ENCODE measurements at places on chromosomes 3 and 15. TPM values are rescaled to one million over a fixed set of nuclear protein-coding genes. Genes with fewer than 3 reads are reported as not detected.

DNA sequence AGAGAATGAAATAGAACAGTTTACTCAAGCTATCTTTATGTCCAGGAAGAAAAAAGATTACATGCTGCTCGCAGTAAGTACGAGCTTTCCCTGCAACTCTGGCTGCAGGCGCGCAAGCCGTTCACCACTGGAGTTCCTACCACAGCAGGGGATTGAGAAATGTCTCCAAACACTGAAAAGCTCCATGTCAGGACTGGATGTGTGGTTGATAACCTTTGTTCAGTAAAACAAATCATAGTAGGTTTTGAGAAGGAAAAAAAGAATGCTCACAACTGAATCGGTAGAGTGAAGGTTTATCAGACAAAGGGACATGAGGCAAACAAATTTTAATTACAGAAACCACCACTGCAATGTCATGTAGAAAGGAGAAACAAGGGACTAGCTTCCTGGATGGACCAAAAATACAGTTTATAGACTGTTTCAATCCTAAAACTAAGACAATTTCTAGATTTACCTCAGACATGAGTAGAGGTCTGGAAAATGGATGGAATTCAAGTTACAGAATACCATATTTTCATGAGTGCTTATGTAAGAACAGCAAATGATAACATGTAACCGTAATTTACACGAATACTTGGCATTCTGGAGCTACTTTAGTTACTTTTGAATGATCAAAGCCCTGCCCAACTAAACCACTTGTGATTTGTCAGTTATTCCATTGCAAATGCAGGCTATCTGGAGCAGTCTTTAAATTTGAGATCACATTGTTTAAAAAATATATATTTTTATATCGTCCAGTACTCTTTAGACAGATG, 471.1 kb downstream of the SHQ1 start:
- no peaks in the 10 kb centered on the region for H3K27me3 ChIP-seq
- H3K4me1 ChIP-seq: no peaks in the 10 kb centered on the region
- no peaks in the 10 kb centered on the region for H3K36me3 ChIP-seq
- DNase-seq: no peak
- H3K4me3 ChIP-seq: no peak overlapping the region
- no peak overlapping the region for H3K27ac ChIP-seq

DNA sequence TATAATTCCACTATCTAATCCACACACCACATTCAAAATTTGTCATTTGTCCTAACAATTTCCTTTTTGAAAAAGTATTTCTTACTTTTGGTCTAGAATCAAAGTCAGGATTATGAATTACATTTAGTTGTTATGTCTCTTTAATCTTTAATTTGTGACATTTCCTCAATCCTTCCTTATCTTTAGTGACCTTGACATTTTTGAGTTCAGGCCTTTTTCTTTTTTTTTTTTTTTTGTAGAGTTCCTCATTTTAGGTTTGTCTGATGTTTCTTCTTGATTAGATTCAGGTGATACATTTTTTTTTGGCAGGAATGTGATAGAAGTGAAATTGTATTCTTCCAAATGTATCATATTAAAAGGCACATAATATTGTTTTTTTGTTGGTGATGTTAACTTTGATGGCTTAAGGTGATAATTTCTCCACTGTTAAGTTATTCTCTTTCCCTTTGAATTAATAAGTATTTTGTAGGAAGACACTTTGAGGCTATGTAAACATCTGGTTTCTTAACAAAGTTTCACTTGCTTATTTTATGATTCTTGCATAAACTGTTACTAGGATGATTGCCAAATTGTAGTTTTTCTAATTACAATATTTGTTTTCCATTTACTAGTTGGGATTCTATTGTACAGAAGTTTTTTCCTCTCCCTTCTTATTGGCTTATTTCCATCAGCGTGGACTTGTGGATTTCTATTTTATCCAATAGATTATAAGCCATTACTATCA, 16.3 kb downstream of the SLC35G2 start:
- no peak for DNase-seq
- peaks cover 19% of the 10 kb centered on the region for H3K4me1 ChIP-seq
- no peaks in the 10 kb centered on the region for H3K36me3 ChIP-seq
- H3K27ac ChIP-seq: no peak overlapping the region

GRCh38 chr3:21551019-21551418, 200.0 kb downstream of the ZNF385D start:
- no peak for DNase-seq
- no peaks in the 10 kb centered on the region for H3K27me3 ChIP-seq
- H3K4me1 ChIP-seq: no peaks in the 10 kb centered on the region
- H3K27ac ChIP-seq: no peak overlapping the region

GRCh38 chr3:184359610-184360009, 1.8 kb downstream of the CLCN2 start:
- H3K4me3 ChIP-seq: no peak overlapping the region
- peaks cover 25% of the 10 kb centered on the region for H3K4me1 ChIP-seq
- H3K36me3 ChIP-seq: peaks cover 17% of the 10 kb centered on the region
- H3K27ac ChIP-seq: no peak overlapping the region

NR2F2 gene
- 76.0 TPM for total RNA-seq

SPATA12 gene
- total RNA-seq: 0.17 TPM

GALNT15 gene
- total RNA-seq: 2.2 TPM
